ENCODE measurements at places on chromosomes 7 and 10. TPM values are rescaled to one million over a fixed set of nuclear protein-coding genes. Genes with fewer than 3 reads are reported as not detected.
A peak's percentile ranks its signal among the peaks of the same experiment; 100 is the strongest.

VSTM4 gene
- 2.3 TPM for total RNA-seq

SEMA3C gene
- total RNA-seq, result 36.2 TPM

SFMBT2 gene
- 4.4 TPM for total RNA-seq

ADO gene
- total RNA-seq, result 29.4 TPM

PNLIPRP3 gene
- not detected for total RNA-seq

PROSER2 gene
- total RNA-seq, result 17.3 TPM

EPDR1 gene
- 78.6 TPM for total RNA-seq

PRLHR gene
- total RNA-seq, result not detected

KIF11 gene
- 19.9 TPM for total RNA-seq

- DNase-seq, result peak; percentile 40
Observed at GRCh38 chr10:117537436-117537903, 5.1 kb upstream of the EMX2 start.

GRCh38 chr7:127766831-127767459 is 115.0 kb downstream of the SND1 start:
- no peak for DNase-seq

GRCh38 chr7:110209884-110210283 is 881.0 kb upstream of the LRRN3 start:
- no peak for DNase-seq

- no peak for DNase-seq
Observed at GRCh38 chr10:11907914-11908313, 84.8 kb downstream of the PROSER2 start.

GRCh38 chr10:79079054-79079397 is 10.3 kb downstream of the ZMIZ1 start:
- no peak for DNase-seq

- peak; percentile 80 for DNase-seq
Observed at GRCh38 chr10:122148876-122149560, 122.1 kb upstream of the BTBD16 start.

GRCh38 chr7:66355756-66356155 is 150.6 kb downstream of the TPST1 start:
- DNase-seq, result peak; percentile 27

- DNase-seq, result peak; percentile 86
Observed at GRCh38 chr10:13998163-13998835, 332.4 kb downstream of the FRMD4A start.

DNA sequence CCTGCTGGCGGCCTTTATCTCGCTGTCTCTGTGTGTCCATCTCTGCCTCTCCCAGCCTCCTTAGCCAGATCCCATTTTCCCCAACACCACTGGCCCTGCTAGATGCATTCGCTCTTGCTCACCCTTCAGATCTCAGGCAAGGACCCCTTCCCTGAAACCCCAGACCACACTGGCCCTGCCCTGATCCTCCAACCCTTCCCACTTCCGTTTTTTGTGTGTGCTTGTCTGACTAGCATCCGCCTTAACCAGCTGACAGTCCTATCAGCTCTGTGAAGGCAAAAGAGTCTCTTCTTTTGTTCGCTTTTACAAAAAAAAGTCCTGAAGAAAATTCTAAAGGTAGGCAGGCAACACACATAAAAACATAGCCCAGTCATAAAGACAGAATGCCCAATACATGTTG is 28.7 kb downstream of the CHST15 start:
- no peak for DNase-seq

- no peak for DNase-seq
Observed at GRCh38 chr7:106452031-106452851, 167.5 kb upstream of the NAMPT start.

DNA sequence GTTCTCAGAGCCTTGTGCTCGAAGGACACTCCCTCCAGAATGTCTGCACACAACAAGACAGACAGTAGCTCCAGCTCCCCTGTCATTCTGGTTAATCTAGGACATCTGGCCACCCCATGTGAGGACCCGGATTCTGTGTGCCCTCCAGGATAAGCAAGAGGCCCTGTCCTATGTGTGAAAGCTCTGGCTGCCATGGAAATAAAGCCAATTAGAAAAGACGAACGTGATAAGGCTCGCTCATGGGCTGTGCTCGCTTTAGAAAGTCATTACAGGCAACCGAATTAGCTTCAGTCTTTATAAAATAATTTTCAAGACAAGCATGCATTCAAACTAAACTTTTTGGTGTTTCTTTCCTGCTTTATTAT is 263.4 kb downstream of the INHBA start:
- DNase-seq, result no peak
